ENCODE measurements at places on chromosomes 12 and 14.

DNA sequence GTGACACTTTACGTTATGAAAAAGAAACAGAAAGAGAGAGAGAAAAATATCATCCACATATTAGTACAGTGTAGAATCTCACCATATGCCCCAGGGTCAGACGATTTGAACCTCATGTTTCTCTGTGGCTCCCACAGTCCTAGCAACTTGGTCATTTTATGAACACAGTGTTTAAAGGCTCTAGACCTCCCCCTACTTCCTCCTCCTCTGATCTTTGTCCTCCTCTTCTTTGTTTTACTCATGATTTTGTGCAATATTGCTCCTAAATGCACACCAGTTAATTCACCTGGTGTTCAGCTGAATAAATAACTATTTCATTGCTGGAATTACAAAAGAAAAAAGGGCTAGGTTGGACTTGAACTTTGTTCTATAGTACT lies 18.2 kb downstream of the GLT1D1 start:
- no peak for DNase-seq

DNA sequence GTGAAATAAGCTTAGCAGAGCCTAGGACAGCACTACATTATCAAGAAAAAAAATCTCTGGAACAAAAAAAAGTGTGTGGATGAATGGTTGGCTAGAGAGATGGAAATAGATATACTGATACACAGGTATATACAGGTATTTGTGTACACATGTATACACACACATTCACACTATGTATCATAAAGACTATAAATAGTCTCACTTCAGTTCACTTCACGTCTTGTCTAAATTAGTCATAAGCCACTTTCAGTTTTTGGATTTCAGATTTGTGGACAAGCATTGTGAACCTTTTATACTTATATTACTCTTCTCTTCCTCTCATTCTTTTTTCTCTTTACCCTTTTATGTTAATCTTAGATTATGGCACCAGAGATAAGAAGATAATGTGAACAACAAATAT lies 41.8 kb upstream of the SLC6A15 start:
- DNase-seq, result no peak

GRCh38 chr14:95533822-95534221 lies 1.0 kb upstream of the GLRX5 start:
- DNase-seq, result no peak

- no peak for DNase-seq
Observed at GRCh38 chr12:107458163-107458562, 227.4 kb upstream of the PWP1 start.

DNA sequence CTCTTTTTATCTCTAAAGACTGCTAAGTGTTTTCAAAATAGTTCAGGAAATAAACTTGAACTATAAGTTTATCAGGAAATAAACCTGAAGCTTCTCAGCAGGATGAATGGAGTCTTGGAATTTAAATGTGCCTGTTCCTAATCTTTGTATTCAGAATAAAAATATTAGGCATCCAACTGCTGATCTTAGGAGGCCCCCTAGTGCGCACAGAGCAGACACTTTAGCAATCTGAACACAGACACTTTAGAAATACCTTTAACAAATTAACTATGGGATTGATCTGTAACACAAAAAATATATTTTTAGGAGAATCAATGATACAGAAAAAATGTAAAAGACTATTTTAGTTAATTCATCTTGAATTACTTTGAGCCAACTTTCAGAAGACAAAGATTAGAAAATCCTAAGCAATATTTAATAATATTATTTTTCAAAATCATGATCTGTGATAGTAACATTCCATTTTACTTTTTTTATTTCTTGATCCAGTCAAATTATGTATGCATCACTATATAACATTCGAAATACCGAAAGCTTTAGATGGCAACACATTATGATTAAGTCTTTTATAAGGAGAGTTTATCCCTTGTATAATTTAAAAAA lies 80.9 kb downstream of the SLC41A2 start:
- no peak for DNase-seq

GRCh38 chr12:52205612-52206303 lies 13.9 kb upstream of the KRT80 start:
- no peak for DNase-seq

GRCh38 chr12:132105467-132105866 lies 38.7 kb downstream of the DDX51 start:
- DNase-seq, result no peak

DNA sequence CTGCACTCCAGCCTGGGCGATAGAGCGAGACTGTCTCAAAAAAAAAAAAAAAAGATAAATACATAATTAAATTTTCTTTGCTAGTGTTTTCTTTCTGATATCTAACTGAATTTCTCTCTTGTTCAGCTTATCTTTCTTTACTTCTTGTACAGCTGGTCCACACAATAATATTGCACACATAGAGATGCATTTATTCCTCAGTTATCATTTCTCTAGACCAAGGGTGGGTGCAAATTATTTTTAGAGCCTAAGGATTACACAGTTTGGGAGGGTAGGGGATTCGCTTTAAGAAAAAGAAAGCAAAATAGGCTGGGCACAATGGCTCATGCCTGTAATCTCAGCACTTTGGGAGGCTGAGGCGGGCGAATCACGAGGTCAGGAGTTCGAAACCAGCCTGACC lies 17.9 kb downstream of the A2ML1 start:
- no peak for DNase-seq

GRCh38 chr14:31947680-31948595 lies 129.2 kb upstream of the ARHGAP5 start:
- DNase-seq, result no peak

- no peak for DNase-seq
Observed at GRCh38 chr12:3989218-3989550, 116.0 kb upstream of the PARP11 start.

GRCh38 chr14:51472881-51473280 lies 178.8 kb upstream of the FRMD6 start:
- DNase-seq, result no peak

GRCh38 chr12:52372216-52373154 lies 5.2 kb upstream of the KRT85 start:
- peak; percentile 33 for DNase-seq

DNA sequence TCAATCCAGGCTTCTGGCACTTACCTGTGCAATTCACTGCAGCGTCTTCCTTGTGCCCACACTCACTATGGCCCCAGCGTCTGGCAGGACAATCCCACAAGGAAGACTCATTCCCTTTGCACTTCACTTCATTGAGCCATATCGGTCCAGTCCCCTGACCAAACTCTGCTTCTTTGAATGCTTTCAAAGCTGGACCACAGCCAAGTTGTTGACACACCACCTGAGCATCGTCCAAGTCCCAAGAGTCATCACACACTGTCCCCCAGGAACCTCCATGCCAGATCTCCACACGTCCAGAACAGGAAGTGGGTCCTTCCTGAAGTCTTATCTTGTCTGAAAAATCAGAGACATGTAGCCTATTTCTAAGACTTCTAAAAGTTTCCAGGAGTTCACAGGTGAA lies 20.2 kb downstream of the CD163 start:
- DNase-seq, result no peak

DNA sequence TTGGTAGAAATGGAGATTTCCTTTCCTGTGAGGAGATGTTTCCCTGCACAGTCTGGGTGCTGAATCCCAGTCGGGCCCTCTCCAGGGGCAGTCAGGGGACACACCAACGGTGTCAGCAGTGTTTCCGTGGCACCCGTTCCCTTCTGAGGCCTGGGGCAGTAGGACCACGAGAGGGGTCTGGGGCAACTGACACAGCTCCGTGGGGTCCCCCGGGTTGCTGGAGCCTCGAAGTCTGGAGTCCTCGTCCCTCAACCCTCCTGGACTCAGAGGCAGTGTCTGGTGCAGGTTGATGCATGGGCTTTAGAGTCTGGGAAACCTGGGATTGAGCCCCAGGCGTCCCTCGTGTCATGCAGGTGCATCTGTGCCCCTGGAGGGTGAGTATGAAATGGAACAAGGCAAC lies 327.3 kb downstream of the ADGRD1 start:
- no peak for DNase-seq

DNA sequence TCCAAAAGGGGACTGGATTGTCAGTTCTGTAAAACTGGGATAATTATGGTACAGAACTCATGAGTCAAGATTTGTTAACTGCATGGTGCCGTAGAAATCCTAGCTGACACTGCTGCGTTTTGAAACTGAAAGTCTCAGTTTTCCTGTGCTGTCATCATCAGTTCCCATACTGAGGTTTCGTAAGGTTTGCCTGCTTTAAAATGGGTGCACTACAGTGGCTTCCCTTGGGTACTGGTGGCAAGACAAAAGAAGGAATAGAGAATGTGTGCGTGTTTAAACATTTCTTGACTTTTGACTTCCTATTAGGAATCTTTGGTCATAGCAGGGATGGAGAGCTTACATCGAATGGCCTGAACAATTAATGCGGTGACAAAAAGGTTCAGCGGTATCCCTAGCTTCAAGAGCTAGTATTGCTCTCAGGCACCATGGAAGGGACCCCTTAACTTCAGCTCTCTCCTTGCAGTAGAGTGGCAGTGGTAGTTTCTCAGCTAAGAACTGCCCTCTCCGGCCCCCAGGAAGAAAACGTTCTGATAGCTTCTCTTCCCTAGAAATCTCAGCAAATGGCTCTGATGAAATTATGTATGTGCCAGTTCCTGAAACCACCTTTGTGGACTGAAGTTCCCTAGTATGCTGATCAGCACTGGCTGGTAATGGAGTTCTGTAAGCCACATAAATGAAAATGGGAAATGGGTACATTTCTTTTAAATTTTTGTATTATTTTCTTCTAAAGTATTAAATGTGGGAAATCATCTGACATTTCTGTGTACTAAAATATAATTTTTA lies 28.9 kb downstream of the ANO6 start:
- DNase-seq, result no peak
